Effector memory CD8-positive, alpha-beta T cell (primary cell): ENCODE measurements at places on chromosomes 13 and 19.

DNA sequence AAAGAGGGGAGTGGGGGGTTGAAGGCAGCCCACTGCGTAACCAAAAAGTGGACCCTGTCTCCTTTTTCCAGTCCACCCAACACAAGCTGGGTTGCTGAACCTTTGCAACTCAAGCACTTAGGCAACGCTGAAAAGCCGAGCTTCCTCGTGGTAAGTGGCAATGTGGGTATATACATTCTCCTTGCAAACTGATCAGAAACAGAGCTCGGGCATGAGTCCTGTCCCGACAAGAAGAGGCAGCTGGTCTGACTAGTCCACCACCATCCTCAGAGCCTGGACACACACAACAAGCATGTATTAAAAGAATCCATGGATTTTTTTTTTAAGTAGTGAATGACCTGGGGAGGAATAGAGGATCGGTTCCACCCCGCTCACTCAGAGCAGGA, 240.6 kb upstream of the ZNF507 start:
- DNase-seq = no peak

DNA sequence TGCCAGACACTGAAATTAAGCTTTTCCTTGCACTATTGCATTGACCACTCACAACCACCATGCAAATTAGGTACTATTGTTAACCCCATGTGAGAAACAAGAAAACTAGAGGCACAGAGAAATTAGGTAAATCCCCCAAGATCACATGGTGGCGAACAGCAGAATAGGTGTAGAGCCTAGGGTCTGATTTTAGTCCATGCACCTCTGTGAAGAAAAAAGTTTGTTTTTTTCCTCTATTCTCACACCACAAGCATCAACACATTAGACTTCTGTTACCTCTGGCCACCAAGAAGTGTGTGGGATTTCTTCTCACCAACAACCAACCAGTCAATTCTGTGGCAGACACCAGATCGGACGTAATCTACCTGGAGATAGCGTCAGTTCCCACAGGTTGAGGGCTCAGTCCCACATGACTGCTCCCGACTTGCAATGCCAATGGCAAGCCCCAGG, 391.9 kb downstream of the COG6 start:
- DNase-seq = no peak

DNA sequence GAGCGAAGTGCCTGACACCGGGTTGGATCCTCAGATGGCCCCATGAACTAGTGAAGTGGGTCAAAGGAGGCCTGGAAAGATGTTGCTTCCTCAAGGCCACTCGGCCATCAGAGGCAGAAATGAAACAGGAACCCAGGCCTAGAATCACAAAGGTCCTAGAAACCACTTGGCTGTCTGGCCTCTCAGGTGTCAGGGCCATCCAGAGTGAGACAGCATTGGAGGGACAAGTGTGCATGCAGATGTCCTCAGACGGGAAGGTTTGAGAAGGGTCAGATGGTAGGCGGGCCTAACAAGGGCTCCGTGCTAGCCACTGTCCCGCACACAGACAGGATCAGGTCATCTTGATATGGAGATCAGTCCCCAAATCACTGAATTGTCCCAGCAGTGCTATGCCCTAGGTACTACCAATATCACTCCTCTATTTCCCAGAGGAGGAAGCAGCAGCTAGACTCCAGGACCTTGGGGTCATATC, 14.3 kb downstream of the CCDC97 start:
- no peak for DNase-seq

DNA sequence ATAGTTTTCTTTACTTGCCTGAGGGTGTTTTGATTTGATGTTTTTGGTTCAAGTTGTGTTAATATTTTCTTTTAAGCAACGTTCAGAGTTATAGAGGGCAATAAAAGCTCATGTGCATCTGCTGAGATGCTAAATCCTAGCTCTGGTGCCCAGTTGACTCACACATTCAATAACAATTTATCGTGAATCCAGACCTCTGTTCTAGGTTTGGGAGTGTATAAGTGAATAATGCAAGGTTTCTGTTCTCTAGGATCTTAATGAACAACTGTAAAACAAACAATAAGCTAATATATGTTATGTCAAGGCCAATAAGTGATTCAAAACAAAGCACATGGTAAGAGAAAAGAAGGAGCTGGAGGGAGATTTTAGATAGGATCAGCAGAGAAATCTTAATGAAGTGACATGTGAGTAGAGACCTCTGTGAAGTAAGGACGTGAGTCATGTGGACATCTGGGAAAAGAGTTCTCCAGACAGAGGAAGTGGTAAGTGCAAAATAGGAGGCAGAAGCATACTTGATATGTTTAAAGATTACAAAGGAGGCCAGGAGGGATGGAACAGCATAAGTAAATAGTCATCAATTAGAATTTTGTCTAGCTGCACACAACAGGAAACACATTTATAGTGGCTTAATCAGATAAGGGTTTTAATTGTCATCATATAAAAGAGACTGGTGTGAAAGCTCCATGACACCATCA, 278.5 kb upstream of the HTR2A start:
- DNase-seq = no peak

DNA sequence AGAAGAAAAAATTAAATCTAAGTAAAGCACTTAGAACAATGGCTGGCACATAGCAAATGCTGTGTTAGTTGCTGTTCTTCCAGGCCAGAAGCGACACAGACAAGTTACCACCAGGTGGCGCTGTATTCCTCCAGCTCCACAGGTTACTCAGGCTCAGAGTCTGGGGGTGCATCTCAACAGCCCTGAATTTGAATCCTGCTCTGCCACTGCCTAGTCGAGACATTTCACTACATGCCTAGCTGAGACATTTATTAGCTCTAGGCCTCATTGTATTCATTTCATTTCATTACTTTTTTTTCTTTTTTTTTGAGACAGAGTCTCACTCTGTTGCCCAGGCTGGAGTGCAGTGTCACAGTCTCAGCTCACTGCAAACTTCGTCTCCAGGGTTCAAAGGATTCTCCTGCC, 16.4 kb upstream of the CYP2B6 start:
- DNase-seq = peak; percentile 78

- peak; percentile 31 for DNase-seq
Measured at GRCh38 chr19:41998246-41999020, 4.4 kb upstream of the ATP1A3 start.

DNA sequence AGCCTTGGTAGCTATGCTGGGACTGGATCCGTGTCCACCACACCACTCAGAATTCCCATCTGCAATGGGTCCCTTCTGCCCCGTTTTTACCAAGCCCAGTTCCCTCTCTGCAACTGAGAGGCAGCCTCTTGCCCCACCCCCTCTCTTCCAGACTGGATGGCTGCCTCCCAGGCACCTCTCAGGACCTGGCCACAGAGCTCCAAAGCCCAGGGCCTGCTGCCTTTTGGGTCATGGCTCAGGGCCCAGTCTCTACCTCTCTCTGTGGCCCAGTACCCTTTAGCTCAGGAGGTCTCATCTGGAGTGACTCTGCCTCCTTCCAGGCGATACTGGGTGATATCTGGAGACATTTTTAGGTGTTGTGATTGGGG, 10.3 kb upstream of the ZBTB7A start:
- no peak for DNase-seq

- no peak for DNase-seq
Measured at GRCh38 chr13:82963226-82964099, 918.8 kb downstream of the SLITRK1 start.

GRCh38 chr13:32542221-32542620, 3.6 kb upstream of the N4BP2L2 start:
- DNase-seq = no peak

DNA sequence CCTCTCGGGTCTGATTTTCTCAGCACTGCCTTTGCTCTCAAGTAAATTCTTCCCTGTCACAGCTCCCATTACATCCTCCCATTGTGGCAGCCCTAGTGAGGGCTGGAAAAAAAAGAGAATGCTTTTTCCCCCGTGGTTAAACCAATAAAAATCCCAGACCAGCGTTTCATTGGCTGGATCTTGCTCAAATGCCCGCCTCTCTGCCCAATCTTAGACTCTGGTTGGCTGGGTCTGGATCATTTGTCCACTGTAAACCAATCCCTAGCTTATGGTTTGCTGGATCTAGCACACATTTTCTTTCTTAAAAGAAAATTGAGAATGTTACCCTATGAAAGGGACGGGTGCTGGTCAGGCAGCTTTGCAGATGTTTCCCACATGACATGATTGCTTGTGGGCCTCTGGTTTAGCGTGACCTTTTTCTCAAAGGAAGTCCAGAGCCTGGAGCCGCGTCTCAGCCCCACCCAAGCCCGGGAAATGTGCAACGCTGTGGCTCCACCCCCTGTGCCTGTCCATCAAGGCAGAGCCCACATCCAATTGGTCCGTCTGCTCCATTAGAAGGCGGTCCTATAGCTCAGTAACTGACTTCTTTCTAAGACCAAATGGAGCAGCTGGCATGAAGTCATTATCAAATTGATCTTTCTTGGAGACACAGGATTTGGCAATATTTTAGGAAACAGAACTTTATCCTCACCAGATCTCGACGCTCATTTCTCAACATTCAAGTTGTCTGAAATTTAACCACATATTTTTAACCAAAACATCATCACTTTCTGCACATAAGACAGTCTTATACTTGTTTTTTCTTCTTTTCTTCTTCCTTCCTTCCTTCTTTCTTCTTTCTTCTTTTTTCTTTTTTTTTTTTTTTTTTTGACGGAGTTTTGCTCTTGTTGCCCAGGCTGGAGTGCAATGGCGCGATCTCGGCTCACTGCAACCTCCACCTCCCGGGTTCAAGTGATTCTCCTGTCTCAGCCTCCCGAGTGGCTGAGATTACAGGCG, 2.6 kb upstream of the MCEMP1 start:
- DNase-seq = no peak

- no peak for DNase-seq
Measured at GRCh38 chr19:35313587-35313986, 15.4 kb upstream of the CD22 start.

GRCh38 chr13:39767791-39768517, 112.5 kb downstream of the COG6 start:
- no peak for DNase-seq

DNA sequence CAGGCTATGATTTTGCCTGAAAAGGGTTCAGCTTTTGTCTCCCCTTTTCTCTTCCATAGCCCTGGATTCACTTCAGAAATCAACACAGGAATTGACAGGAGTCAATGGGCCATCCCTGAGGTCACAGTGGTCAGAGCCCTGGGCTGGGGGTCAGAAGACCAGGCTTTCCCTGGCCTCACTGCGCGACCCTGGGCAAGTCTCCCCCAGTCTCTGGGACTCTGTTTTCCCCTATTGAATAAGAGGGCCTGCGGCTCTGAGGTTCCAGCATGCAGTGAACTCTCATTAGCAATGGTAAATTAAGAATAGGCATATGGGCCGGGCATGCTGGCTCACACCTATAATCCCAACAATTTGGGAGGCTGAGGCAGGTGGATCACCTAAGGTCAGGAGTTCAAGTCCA, 30.7 kb upstream of the VSTM2B start:
- DNase-seq = no peak

- no peak for DNase-seq
Measured at GRCh38 chr19:3712663-3713611, 4.8 kb downstream of the TJP3 start.

DNA sequence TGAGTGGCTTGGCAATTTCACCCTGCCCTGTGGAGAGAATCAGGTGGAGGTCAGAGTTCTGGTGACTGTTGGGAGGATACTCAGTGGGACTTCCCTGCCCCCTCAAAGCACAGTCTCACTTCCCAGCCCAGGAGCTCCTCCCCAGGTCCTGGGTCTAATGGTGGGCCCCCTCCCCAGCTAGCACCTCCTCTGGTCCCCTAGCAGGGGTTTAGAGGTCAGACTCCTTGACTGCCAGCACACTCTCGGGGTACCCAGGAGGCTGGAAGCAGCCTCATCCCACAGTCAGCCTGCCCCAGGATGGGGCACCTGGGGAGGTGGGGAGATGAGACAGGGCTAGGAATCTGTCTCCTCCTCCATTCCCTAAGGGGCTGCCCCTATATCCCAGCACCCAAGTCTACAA, 65.2 kb downstream of the COLGALT1 start:
- no peak for DNase-seq

DNA sequence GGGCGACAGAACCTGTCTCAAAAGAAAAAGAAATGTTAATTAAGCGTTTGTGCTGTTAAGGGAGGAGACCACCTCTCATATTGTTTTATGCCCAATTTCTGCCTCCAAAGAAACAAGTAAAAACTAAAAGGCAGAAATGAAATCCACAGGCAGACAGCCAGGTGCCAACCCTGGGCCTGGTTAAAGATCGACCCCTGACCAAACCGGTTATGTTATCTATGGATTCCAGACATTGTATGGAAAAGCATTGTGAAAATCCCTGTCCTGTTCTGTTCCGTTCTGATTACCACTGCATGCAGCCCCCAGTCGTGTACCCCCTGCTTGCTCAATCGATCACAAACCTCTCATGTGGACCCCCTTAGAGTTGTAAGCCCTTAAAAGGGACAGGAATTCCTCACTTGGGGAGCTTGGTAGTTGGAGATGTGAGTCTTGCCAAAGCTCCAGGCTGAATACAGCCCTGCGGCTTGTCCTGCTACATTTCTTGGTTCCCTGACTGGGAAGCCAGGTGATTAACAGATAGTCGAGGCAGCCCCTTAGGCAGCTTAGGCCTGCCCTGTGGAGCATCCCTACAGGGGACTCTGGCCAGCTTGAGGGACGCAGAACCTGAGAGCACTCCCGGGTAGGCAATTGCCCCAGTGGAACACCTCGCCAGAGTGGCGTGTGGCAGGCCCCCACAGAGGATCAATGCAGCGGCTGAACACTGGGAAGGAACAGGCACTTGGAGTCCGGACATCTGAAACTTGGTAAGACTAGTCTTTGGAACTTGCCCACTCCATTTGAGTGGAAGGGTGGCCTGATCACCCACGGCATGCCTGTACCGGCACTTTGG, 748 bp upstream of the ZNF552 start:
- DNase-seq = no peak

DNA sequence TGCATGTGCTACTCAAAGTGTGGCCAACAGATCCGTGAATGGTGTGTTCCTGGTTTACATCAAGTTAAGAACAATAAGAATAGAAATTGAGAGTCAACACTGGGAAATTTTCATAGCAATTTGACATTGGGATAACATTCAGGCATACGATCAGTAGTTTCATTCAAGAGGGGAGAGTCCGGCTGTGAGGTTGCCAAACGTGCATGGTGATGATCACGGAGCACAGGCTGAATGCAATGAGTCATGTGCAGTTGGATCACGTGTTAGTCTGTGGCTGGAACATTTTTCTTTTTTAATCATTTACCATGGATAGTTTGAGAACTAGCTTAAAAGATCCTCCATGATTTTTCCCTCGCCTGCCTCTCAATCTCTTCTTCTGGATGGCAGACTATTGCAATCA, 2.5 kb upstream of the DCT start:
- DNase-seq = no peak

- DNase-seq = no peak
Measured at GRCh38 chr13:106100171-106100919, 435.1 kb downstream of the EFNB2 start.

DNA sequence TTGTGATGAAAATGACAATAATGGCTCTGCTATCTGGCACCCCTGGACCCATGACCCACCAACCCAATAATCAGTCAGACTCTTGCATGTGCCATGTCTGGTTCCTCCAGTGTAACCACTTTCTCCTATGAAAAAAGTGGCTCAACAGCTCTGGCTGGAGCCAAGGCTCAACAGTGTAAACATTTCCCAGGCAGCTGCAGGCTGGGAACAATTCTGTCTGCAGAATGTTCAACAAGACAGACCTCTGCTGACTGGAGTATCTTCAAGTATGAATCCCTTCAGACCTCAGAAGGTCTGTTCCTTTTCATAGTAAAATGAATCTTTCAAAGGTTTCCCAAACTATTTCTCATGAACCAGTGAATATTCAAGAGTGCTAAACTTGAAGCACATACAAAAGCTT, 410.1 kb upstream of the HTR2A start:
- DNase-seq = no peak

- no peak for DNase-seq
Measured at GRCh38 chr13:28412981-28413380, 81.9 kb downstream of the FLT1 start.

GRCh38 chr19:51347209-51347928, 5.4 kb upstream of the VSIG10L start:
- no peak for DNase-seq
